ENCODE measurements at places on chromosomes 1 and 21.

DNA sequence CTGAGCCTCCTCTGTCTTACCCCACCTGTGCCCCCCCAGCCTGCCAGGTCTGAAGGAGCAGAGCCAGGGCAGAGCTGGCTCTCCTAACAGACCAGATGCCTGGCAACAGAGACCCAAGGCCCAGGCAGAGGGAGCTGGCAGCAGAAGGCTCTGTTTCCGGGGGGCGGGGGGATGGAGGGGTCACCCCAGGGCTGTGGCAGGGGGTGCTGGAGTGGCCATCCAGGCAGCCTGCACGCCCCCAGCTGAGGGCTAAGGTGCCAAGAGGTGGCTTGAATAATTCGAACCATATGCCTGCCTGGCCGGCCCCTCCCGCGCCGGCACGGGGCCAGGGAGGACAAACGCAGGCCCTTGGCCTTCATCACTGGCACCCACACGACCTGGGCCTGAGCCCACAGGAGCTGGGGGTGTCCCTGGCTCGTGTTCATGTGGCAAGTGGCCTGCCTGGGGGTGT, 16.0 kb upstream of the PLEKHG5 start:
- DNase-seq: no peak

GRCh38 chr1:246214708-246215509, 292.2 kb downstream of the SMYD3 start:
- DNase-seq: peak; percentile 69

DNA sequence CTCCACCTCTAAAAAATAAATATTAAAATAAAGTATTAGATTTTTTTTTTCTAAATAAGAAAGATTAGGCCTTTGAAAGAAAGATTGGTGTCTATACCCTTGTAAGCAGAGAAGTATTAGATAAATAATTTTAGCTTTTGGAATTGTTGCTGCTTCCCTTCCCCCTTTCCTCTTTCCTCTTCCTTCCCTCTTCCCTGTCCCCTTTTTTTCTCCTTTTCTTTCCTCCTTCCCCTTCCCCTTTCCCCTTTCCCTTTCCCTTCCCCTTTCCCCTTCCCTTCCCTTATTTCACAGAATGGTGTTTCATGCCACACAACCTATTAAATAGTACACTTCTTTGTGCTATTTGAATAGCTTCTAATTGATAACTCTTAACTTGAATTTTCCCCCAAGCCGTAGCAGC, 69.8 kb upstream of the QSOX1 start:
- no peak for DNase-seq

DNA sequence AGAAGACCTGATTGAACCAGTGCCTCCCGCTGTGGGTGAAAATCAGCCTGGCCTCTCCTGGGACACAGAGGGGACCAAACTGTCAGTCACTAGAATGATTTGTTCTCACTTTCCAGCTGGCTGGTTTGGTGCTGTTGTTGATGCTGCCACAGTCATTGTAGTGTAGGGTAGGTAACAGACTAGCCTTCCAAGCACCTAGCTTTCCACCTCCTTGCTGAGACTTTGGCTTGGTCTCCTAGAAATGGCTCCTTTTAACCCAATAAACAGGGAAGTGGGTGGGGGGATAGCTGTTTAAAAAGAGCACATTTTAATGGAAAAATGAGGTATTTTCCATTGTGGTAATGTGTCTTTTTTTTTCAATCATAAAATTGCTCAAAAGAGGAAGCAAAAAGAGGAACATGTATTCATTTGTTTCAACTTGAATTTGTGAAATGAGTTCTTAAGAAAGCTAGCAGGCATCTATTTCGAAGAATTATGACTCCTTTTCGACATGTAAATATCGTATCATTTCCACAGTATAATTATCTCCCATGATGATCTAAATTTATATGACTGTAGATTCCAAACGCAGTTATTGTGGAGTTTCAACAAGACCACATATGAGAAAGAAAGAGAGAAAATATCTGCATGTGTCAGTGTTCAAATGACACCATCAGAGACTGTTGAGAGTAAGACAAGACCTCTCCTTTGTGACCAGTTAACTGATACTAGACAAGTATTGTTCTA, 190.1 kb downstream of the HLX start:
- no peak for DNase-seq

DNA sequence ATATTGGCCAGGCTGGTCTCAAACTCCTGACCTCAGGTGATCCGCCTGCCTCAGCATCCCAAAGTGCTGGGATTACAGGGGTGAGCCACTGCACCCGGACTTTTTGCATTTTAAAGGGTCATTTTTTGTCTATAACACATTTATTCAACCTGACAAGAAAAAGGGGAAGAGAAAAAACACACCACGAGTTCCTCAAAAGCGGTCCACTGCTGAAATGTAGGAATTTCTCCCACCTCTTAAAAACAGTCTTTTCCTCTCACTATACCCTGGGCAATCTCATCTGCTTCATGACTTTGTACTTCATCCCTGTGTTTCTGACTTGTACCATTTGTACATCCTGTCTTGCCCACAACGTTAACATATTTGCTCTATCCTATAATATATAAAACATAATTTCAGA, 413.3 kb upstream of the PTBP2 start:
- no peak for DNase-seq

- no peak for DNase-seq
Observed at GRCh38 chr1:26197813-26198212, 7.4 kb downstream of the CATSPER4 start.

DNA sequence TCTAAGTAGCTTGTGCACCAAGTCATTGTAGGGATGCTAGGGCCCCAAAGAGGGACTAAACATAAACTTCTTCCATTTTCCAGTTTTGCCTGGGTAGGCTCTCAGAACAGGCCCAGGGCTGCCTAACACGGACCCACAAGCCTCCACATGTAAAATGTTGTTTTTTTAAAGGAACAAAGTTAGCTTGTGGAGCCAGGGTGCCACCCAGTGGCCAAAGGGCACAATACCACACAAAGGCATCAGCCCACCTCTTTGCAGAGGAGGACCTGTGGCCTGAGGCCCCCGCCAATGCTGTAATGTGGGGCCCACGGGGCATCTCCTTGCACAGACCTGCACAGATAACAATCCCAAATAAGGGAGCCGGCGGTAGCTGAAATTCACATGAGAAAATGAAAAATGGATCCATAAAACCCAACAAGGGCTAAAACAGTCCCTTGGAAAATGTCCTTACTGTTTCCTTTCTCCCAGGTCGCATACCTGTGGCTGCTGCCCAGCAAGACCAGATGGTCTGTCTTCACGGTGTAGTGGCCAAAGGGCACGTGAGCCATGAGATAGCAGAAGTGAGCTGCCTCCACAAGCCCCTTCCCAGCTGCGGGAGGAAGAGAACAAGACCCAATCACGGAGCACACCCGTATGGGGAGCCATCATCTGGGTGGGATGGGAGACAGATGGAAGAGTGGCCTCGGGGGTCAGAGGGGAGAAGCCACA, 23.8 kb downstream of the SEC16B start:
- DNase-seq: peak; percentile 47

DNA sequence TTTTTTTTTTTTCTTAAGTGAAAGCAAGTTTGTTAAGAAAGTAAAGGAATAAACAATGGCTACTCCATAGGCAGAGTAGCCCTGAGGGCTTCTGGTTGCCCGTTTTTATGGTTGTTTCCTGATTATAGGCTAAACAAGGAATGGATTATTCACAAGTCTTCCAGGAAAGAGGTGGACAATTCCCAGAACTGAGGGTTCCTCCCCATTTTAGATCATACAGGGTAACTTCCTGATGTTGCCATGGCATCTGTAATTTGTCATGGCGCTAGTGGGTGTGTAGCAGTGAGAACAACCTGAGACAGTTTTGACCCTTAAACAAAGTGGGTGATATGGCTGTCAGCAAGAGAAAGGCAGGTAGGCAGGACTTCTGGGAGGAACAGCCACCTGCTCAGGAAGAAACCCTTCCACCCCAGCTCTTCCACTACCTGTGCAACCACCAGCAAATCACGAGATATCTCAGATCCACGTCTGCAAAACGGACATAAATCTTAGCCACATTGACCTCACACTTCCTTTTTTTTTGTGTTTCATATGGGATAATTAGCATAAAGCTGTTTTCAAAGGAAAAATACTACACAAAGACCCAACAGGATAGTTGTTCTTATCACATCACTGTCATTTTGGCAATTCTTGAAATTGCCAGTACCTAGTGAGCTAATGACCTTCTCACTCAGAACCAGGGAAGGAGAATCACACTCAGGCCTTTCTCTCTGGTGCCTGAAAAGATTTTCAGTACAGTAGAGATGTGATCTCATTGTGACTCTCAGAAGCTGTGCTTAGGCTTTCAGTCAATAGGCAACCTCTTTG, 34.8 kb upstream of the DUSP10 start:
- DNase-seq: no peak

DNA sequence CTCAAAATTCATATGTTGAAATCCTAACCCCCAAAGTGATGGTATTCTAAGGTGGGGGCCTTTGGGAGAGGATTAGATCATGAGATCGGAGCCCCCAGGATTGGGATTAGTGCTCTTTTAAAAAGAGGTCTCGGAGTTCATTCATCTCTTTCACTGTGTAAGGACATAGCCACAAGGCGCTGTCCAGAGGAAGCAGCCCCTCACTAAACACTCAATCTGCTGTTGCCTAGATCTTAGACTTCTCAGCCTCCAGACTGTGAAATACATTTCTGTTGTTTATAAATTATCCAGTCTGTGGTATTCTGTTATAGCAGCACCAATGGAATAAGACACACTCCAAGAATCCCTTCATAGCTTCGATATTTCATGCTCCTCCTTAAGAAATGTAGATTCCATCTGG, 12.4 kb upstream of the TIAM1 start:
- DNase-seq: no peak

GRCh38 chr1:19210772-19211549, 895 bp upstream of the UBR4 start:
- no peak for DNase-seq

GRCh38 chr1:61058483-61059245, 23.7 kb upstream of the NFIA start:
- no peak for DNase-seq
